ENCODE measurements at places on chromosomes 3 and 15. TPM values are rescaled to one million over a fixed set of nuclear protein-coding genes. Genes with fewer than 3 reads are reported as not detected.

Gene TGM5
- polyA plus RNA-seq = not detected

Gene CTXND1
- polyA plus RNA-seq = 0.03 TPM

Gene TERC
- 2.3 TPM for polyA plus RNA-seq

Gene GPR176
- 318 TPM for polyA plus RNA-seq

Gene C3orf85
- not detected for polyA plus RNA-seq

Gene OR4F15
- not detected for polyA plus RNA-seq

Gene EFHB
- polyA plus RNA-seq = 0.20 TPM

Gene FAM174B
- 10.1 TPM for polyA plus RNA-seq

Gene STAB1
- polyA plus RNA-seq = 1.3 TPM

Data from H1 (cell line).